T-cell (primary cell): ENCODE measurements at places on chromosomes 16 and 17.
A peak's percentile ranks its signal among the peaks of the same experiment; 100 is the strongest.

DNA sequence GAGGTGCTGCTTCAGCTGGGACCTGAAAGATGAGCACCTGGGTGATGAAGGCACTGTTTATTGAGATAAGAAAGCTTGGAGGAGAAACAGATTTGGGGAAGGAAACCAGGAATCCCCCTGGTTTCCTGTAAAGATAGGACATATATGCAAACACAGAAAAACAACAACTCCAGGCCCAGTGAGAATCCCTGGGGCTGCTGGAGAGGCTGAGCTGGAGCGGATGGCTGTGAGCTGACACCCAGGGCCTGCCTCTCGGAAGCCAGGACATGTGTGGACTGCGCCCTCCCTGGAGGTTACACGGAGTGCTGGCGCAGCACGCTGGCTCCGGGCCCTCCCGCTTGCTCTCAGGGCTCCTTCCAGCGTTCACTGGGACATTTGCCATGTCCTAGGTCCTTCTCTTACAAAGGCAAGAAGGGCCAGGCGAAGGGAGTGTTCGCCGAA, 57.5 kb downstream of the CYB5B start:
- no peak for DNase-seq

GRCh38 chr17:57379237-57379894, 123.0 kb downstream of the MSI2 start:
- no peak for DNase-seq

DNA sequence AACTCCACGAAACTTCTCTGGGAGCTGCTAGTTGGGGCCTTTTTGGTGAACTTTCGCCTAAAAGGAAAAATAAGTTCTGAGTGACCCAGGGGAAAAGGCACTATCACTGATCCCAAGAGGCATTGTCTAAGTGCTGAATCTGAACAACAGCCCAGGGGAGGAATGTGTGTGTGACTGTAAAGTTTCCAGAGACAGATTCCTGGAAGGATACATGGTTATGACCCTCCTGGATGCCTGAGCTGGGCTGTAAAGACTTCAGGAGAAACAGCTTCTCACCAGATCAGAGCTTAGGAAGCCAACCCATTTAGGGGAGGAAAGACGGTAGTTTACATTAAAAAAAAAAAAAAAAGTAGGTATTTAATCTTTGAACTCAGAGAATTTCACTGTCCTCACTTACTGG, 20.2 kb downstream of the HIGD1B start:
- DNase-seq, result no peak

GRCh38 chr17:40176754-40177110, 538 bp upstream of the RAPGEFL1 start:
- DNase-seq, result no peak

GRCh38 chr17:73378974-73379470, 67.2 kb upstream of the CDC42EP4 start:
- no peak for DNase-seq

DNA sequence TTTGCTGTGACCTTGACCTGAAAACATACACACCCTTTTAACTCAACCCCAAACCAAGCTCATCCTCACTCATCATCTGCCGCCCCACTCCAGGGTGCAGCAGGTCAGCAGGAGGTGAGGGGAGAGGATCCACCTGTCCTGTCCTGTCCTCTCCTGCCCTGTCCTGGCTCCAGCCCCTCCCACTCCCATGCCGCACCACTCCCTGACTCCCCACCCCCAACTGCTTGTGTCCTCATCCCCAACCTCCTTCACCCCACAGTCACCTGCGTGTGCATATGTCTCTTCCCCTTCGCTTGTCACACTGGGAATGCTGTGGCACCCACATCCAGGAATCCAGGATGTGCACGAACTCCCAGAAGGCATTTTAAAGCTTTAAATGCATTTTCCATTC, 15.6 kb downstream of the NGFR start:
- no peak for DNase-seq

DNA sequence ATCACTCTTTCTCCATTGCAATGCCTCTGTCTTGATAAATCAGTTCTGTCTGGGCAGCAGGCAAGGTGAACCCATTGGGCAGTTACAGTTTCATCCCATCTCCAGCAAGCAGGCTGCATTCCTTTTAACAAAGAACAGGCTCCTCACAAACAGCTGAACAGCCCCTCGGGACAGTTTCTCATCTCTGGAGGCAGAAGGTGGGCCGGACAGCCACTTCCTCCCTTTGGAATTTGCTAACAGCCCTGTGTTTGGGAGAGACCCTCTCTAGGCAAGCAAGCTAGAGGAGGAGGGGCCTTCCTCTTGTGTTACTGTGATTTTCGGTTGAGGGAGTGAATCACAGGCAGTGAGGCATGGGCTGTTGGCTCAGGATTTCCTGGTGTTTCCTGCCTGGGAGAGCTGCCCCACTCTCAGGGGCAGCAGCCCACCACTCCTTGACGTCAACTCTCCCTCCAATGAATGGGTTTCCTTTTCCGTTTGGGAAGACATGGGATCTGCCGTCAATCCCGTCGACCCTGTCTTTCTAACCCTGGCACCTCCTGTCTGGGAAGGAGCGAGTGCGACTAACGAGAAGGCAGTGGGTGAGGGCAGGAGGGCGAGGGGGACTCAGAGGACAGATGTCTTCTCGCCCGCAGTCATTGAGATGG, 3.7 kb upstream of the PGS1 start:
- DNase-seq, result no peak

- no peak for DNase-seq
These were observed 118.3 kb downstream of the BANP start for GRCh38 chr16:88069397-88070168.

DNA sequence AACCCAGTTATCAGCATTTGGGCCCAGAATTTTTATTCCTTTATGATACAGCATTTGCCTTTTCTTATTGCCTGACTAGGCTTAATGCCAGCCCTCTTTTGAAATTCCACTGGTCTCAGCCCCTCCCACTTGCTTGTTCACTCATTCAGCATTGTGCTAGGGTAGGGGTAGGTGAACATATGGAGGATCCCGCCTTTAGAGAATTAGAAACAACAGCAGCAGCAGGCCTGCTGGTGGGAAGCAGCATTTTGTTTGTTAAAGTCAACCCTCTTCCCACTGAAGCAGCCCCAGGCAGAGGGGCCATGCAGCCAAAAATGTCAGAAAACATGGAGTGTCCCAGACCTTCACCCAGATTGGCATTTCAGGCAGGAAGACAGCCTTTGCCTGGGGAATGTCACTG, 1355.2 kb downstream of the CDH8 start:
- no peak for DNase-seq

DNA sequence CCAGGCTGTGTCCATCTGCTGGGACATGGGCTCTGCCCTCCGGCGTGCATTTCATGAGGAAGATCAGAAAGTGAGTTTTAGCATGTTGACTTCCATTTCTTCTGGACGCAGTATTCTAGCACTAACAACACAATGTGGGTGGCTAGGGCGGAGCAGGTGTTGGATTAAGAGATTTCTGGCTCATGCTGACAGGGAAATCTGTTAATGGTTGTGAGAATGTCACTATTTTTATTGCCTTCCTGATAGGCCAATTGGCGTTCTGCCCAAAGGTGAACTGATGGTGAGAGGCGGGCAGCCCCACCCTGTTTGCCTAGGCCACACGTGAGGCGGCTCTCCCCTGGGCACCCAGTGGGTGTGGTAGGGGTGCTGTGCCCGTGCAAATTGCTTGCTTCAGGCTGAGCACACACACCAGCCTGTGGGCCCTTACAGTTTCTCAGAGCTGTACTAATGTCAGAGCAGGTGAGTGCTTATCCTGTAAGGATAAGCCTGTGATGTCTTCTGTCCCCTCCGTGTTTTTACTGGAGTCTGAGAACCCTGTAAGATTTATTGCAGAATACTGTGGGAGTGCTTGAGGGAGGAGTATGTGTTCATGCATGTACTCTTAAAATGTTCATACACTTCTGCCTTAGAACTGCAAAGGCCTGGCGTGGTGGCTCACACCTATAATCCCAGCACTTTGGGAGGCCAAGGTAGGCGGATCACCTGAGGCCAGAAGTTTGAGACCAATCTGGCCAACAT, 30.9 kb downstream of the PGS1 start:
- no peak for DNase-seq

DNA sequence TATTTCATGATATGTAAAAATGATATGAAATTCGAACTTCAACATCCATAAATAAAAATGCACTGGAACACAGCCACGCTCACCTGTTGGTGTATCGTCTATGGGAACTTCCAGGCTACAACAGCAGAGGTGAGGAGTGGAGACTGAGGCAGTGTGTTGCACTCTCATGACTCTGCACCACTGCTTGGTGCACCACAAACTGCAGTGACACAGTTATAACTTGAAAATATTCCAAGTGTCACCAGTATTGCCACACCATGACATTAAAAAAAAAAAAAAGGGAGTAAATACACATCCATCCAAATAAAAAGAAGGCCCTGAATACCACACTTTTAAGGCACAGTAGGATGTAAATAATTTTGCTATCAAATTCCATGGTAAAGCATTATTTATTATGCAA, 34.4 kb downstream of the GNA13 start:
- DNase-seq, result no peak

DNA sequence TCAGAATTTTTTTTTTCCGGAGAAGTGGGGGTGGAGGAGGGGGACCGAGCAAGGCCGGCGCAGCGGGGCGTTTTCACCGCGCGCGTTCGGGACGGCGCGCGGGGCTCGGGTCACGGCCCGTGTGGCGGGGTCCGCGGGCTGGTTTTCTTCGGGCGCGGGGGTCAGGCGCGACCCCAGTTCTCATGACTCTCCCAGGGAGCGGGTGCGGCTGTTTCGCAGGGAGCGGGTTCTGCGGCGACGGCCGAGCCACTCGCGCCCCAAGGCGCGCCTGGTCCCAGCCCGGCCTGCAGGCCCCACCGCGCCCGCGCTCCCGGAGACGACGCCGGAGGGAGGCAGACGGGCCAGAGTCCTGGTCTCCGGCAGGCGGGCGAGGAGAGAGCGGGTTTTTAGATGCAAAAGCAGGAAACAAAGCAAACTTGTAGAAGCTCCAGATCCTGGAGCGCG, 1.0 kb downstream of the BAHCC1 start:
- DNase-seq, result no peak

GRCh38 chr16:80570106-80570478, 29.3 kb downstream of the DYNLRB2 start:
- no peak for DNase-seq

GRCh38 chr16:29916979-29917378, 9.0 kb downstream of the KCTD13 start:
- DNase-seq, result no peak

- peak; percentile 52 for DNase-seq
These were observed 41.8 kb downstream of the MYO18A start for GRCh38 chr17:29138184-29138955.

GRCh38 chr17:35605678-35606077, 18.6 kb downstream of the AP2B1 start:
- DNase-seq, result no peak

- DNase-seq, result peak; percentile 1
These were observed 195.3 kb upstream of the RPL38 start for GRCh38 chr17:74008196-74008595.
